ENCODE measurements at places on chromosomes 6 and 20.
A peak's percentile ranks its signal among the peaks of the same experiment; 100 is the strongest.

GRCh38 chr20:19626896-19627295 is 131.2 kb upstream of the RIN2 start:
- no peaks in the 10 kb centered on the region for H3K36me3 ChIP-seq
- H3K27me3 ChIP-seq, result no peaks in the 10 kb centered on the region
- H3K4me3 ChIP-seq, result no peak overlapping the region
- H3K4me1 ChIP-seq, result no peaks in the 10 kb centered on the region
- H3K27ac ChIP-seq, result no peak overlapping the region

- no peak for DNase-seq
- no peak overlapping the region for H3K27ac ChIP-seq
- H3K4me3 ChIP-seq, result no peak overlapping the region
- H3K27me3 ChIP-seq, result no peaks in the 10 kb centered on the region
These were observed 1.3 kb downstream of the SLC22A16 start for GRCh38 chr6:110475066-110475653.

DNA sequence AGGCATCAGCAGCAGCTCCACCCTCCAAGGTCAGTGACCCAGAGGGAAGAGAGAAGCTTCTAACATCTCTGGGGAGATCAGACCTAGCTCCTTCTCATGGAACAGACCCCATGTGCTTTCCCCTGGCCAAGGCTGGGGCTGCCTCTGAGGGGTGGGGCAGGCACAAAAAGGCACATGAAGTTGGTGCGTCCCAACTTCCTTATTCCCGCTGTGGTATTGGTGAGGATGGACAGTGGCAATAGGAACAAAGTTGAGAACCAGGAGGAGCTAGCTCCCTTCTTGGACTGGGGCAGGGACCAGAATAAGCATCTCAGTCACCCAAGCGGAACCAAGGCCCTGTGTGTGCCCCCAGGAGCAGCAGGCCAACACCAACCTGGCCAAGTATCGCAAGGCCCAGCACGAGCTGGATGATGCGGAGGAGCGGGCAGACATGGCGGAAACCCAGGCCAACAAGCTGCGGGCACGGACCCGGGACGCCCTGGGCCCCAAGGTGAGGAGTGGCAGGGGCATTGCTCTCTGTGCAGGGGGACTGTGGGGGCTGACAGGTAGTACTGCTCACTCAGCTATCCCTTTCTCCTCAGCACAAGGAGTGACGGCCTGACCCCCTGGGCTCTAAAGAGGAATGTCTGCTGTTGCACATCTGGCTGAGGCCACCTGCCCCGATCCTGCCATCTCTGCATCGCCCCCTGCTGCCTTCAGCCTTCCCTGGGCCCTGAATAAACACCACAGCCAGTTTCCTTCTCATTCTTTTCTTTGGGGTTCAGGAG is 46.1 kb downstream of the MYH7B start:
- H3K27ac ChIP-seq, result no peak overlapping the region
- no peaks in the 10 kb centered on the region for H3K27me3 ChIP-seq
- H3K36me3 ChIP-seq, result peaks cover 52% of the 10 kb centered on the region
- no peak overlapping the region for H3K4me3 ChIP-seq
- DNase-seq, result no peak

- H3K27me3 ChIP-seq, result no peaks in the 10 kb centered on the region
- no peaks in the 10 kb centered on the region for H3K4me1 ChIP-seq
- H3K36me3 ChIP-seq, result no peaks in the 10 kb centered on the region
- no peak overlapping the region for H3K27ac ChIP-seq
- H3K4me3 ChIP-seq, result no peak overlapping the region
These were observed 43.9 kb downstream of the INSM1 start for GRCh38 chr20:20411836-20412235.

- H3K36me3 ChIP-seq, result no peaks in the 10 kb centered on the region
- DNase-seq, result peak; percentile 55
- H3K4me1 ChIP-seq, result no peaks in the 10 kb centered on the region
- H3K27ac ChIP-seq, result no peak overlapping the region
These were observed 1.3 kb upstream of the CNR1 start for GRCh38 chr6:88167352-88167937.

DNA sequence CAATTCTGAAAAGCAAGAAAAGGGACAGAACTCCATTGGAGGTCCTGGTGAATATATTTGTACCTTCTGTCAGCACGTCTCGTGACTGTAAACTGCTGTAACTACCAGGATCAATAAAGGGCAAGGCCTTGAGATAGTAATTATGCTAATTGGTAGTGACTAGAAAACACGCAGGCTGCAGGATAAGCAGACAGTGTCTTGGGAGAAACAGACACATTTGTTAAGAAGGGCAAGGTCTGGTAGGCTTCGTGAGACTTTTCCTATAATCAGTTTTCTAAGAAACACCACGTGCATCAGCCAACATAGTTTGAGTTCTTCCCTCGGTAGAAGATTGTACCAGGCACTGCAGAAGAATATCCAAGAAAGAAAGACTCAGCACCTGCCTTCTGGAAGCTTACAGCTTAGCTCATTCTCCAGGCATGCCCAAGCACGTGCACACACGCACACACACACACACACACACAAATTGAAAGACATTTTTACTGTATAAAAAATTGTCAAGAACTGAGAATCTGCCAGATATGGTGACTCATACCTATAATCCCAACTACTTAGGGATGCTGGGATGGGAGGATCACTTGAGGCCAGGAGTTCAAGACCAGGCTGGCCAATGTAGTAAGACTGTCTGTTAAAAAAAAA is 167.0 kb upstream of the SASH1 start:
- no peak for DNase-seq
- H3K4me1 ChIP-seq, result no peaks in the 10 kb centered on the region
- no peak overlapping the region for H3K4me3 ChIP-seq
- no peaks in the 10 kb centered on the region for H3K27me3 ChIP-seq

GRCh38 chr6:20110478-20110877 is 101.8 kb downstream of the MBOAT1 start:
- no peak for DNase-seq
- no peak overlapping the region for H3K4me3 ChIP-seq
- no peak overlapping the region for H3K27ac ChIP-seq
- H3K4me1 ChIP-seq, result no peaks in the 10 kb centered on the region
- H3K36me3 ChIP-seq, result no peaks in the 10 kb centered on the region

DNA sequence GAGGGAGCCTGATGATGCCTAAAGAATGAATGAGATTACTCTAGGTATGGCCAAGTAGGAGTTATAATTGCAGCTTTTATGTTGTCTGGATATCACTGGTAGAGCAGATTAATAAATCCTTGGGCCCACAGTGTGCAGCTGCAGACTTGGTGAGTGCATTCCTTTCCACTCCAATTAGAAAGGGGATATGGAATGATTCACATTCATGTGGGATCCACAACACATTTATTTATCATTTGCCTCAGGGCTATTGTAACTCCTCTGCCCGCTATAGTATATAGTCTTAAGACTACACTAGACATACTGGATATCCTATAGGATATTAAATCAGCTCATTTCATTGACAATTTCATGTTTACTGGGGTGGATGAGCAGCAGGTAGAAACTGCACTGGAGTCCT is 11.6 kb upstream of the HLA-G start:
- H3K4me3 ChIP-seq, result no peak overlapping the region
- no peak overlapping the region for H3K27ac ChIP-seq
- H3K27me3 ChIP-seq, result no peaks in the 10 kb centered on the region
- no peak for DNase-seq
- no peaks in the 10 kb centered on the region for H3K4me1 ChIP-seq

DNA sequence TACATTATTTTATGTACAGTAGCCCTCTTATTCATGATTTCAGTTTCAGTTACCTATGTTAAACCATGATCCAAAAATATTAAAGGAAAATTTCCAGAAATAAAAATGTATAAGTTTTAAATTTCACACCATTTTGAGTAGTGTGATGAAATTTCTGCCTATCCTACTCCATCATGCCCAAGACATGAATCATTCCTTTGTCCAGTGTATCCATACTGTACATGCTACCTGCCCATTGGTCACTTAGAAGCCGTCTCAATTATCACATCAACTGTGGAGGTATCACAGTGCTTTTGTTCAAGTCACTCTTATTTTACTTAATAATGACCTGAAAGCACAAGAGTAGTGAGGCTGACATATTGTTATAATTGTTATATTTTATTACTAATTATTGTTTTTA is 32.3 kb upstream of the PLCB4 start:
- H3K27me3 ChIP-seq, result no peaks in the 10 kb centered on the region

GRCh38 chr6:143222801-143223231 is 162.1 kb downstream of the AIG1 start:
- H3K27ac ChIP-seq, result no peak overlapping the region
- DNase-seq, result no peak
- no peaks in the 10 kb centered on the region for H3K27me3 ChIP-seq

- H3K27ac ChIP-seq, result no peak overlapping the region
- no peak for DNase-seq
- H3K36me3 ChIP-seq, result no peaks in the 10 kb centered on the region
- no peaks in the 10 kb centered on the region for H3K27me3 ChIP-seq
These were observed 176.8 kb downstream of the CD83 start for GRCh38 chr6:14294270-14294951.

GRCh38 chr6:79544299-79544927 is 7.2 kb upstream of the LCA5 start:
- H3K36me3 ChIP-seq, result no peaks in the 10 kb centered on the region
- peaks cover 1% of the 10 kb centered on the region for H3K4me1 ChIP-seq
- H3K27me3 ChIP-seq, result no peaks in the 10 kb centered on the region
- no peak overlapping the region for H3K4me3 ChIP-seq
- DNase-seq, result no peak

GRCh38 chr20:14711652-14712051 is 374.2 kb upstream of the FLRT3 start:
- no peak overlapping the region for H3K27ac ChIP-seq
- no peaks in the 10 kb centered on the region for H3K36me3 ChIP-seq
- no peak overlapping the region for H3K4me3 ChIP-seq
- H3K4me1 ChIP-seq, result no peaks in the 10 kb centered on the region
- H3K27me3 ChIP-seq, result no peaks in the 10 kb centered on the region

DNA sequence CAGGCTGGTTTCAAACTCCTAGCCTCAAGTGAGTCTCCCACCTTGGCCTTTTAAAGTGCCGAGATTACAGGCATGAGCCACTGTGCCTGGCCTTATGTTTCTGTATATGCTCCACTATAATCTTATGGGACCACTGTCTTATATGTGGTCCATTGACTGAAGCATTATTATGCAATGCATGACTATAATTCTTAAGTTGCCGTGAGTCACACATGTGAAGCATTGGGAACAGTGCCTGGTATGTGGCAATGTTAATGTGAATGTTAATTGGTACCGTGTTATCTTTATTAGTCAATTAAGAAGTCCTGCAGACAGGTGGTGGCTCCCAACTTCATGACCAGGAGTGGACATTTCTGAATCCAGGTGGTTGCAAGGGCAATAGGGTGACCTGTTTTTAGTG is 14.7 kb upstream of the ASXL1 start:
- H3K27ac ChIP-seq, result no peak overlapping the region
- H3K36me3 ChIP-seq, result no peaks in the 10 kb centered on the region
- no peak overlapping the region for H3K4me3 ChIP-seq
- no peak for DNase-seq
